ENCODE measurements at places on chromosomes 16 and 17.
A peak's percentile ranks its signal among the peaks of the same experiment; 100 is the strongest.

- peaks cover 2% of the 10 kb centered on the region for H3K4me1 ChIP-seq
- H3K36me3 ChIP-seq = peaks cover 36% of the 10 kb centered on the region
- no peaks in the 10 kb centered on the region for H3K27me3 ChIP-seq
- no peak overlapping the region for H3K27ac ChIP-seq
- peak overlapping the region; percentile 98 for H3K4me3 ChIP-seq
Observed at GRCh38 chr16:68310437-68310773, 341 bp downstream of the SLC7A6OS start.

DNA sequence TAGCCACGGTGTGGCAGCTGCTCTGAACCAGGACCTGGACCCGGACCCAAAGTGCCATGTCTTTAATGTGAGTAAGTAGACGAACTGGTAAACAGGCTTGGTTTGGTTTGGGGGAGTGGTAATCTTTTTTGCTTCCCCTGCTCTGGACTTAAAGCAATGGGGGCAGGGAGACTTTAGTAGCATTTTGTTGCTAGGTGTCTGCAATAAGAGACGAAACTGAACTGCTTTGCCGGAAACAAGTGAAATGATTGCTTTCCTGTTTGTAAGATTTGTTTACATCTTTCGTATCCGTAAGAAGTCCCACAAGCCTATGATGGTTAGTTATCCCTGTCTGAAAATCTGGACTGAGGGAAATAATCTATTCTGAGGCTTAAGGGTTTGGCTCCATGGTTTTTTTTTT is 21.5 kb downstream of the PRCD start:
- H3K27me3 ChIP-seq = no peaks in the 10 kb centered on the region
- no peaks in the 10 kb centered on the region for H3K4me1 ChIP-seq
- DNase-seq = no peak

- no peak overlapping the region for H3K4me3 ChIP-seq
- peaks cover 6% of the 10 kb centered on the region for H3K27me3 ChIP-seq
- peaks cover 5% of the 10 kb centered on the region for H3K4me1 ChIP-seq
- H3K27ac ChIP-seq = no peak overlapping the region
- no peaks in the 10 kb centered on the region for H3K36me3 ChIP-seq
- DNase-seq = no peak
Observed at GRCh38 chr17:34817252-34818035, 143.8 kb downstream of the CCT6B start.

DNA sequence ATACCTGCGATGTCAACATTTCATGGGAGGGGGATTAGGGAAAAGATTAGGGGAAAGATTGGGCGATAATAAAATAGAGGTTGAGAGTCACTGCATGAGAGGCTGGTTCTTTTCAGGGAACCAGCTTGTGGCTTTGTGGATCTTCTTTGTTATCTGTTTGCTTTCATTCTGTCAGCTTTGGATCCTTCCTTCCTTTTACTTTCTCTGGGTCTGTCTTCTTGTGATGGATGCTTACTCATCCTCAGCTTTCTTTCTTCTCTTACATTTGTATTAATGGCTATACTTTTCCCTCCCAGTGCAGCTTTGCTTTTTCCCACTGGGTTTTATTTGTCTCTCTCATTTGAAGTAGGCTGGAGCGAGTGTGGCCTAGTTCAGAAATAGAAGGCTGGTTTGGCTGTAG is 47.1 kb downstream of the RPTOR start:
- H3K27me3 ChIP-seq = no peaks in the 10 kb centered on the region
- DNase-seq = no peak
- H3K4me3 ChIP-seq = no peak overlapping the region
- H3K36me3 ChIP-seq = no peaks in the 10 kb centered on the region
- no peaks in the 10 kb centered on the region for H3K4me1 ChIP-seq

DNA sequence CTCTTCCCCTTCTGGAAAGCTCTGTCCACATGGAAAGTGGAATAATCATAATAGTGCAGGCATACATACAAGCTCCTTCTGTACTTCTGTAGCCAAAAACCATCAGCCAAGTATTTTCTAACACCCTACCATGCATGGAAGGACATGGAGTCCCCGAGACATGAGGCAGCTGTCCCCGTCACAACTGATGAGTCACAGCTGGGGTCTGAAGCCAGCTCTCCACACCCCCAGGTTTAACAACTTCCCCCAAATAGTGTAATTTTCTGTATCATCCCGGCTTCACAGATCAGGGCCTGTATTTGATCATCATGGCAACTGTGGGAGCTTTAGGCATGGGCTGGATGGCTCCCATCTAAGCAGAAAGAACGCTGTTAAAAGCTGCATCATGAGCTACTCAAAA is 16.6 kb downstream of the C16orf96 start:
- H3K27me3 ChIP-seq = no peaks in the 10 kb centered on the region
- no peaks in the 10 kb centered on the region for H3K36me3 ChIP-seq
- H3K27ac ChIP-seq = no peak overlapping the region
- no peak for DNase-seq
- H3K4me1 ChIP-seq = peaks cover 4% of the 10 kb centered on the region

- H3K27me3 ChIP-seq = no peaks in the 10 kb centered on the region
Observed at GRCh38 chr17:81930142-81931125, 2.9 kb upstream of the MAFG start.

- no peaks in the 10 kb centered on the region for H3K36me3 ChIP-seq
- no peak for DNase-seq
- no peaks in the 10 kb centered on the region for H3K4me1 ChIP-seq
- H3K27me3 ChIP-seq = no peaks in the 10 kb centered on the region
- no peak overlapping the region for H3K4me3 ChIP-seq
- no peak overlapping the region for H3K27ac ChIP-seq
Observed at GRCh38 chr16:29117631-29118030, 132.8 kb downstream of the LAT start.
